ENCODE measurements at places on chromosomes 5 and 9.

- no peak for DNase-seq
These were observed 99.2 kb downstream of the GPR21 start for GRCh38 chr9:123132696-123133095.

- no peak for DNase-seq
These were observed 75.2 kb upstream of the HRH2 start for GRCh38 chr5:175582697-175583096.

- DNase-seq = no peak
These were observed 87.2 kb upstream of the PANK3 start for GRCh38 chr5:168666356-168666755.

GRCh38 chr5:54194318-54194717 is 116.1 kb downstream of the ARL15 start:
- DNase-seq = no peak

GRCh38 chr5:154465169-154465568 is 12.9 kb downstream of the HAND1 start:
- DNase-seq = no peak
